ENCODE measurements at places on chromosomes 12 and 14.

DNA sequence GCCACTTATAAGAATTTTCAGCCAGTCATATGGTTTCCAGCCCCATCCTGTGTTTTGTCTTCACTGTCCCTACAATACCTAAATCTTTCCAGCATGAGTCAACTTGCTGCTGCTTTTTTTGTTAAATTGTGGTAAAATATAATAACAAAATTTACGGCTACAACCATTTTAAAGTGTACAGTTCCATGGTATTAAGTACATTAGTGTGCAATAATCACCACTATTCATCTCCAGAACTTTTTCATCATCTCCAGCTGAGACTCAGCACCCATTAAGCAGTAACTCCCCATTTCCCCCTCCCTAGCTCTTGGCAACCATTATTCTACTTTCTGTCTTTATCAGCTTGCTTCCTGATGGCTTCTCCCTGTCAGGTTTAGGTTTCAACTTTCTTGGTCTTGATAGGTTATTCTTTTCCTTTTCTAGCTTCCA is 39.1 kb downstream of the FRS2 start:
- H3K4me1 ChIP-seq = peaks cover 85% of the 10 kb centered on the region
- peak overlapping the region; percentile 12 for H3K27ac ChIP-seq
- no peaks in the 10 kb centered on the region for H3K36me3 ChIP-seq
- no peak for DNase-seq
- H3K27me3 ChIP-seq = no peaks in the 10 kb centered on the region

- H3K36me3 ChIP-seq = no peaks in the 10 kb centered on the region
- peak overlapping the region; percentile 43 for H3K27ac ChIP-seq
- no peak overlapping the region for H3K4me3 ChIP-seq
- no peaks in the 10 kb centered on the region for H3K27me3 ChIP-seq
- no peak for DNase-seq
- no peaks in the 10 kb centered on the region for H3K4me1 ChIP-seq
Measured at GRCh38 chr14:70670992-70671651, 29.4 kb downstream of the TTC9 start.

GRCh38 chr12:113131556-113131955 is 4.0 kb downstream of the RASAL1 start:
- no peak overlapping the region for H3K4me3 ChIP-seq
- H3K4me1 ChIP-seq = peaks cover 8% of the 10 kb centered on the region
- no peak for DNase-seq

DNA sequence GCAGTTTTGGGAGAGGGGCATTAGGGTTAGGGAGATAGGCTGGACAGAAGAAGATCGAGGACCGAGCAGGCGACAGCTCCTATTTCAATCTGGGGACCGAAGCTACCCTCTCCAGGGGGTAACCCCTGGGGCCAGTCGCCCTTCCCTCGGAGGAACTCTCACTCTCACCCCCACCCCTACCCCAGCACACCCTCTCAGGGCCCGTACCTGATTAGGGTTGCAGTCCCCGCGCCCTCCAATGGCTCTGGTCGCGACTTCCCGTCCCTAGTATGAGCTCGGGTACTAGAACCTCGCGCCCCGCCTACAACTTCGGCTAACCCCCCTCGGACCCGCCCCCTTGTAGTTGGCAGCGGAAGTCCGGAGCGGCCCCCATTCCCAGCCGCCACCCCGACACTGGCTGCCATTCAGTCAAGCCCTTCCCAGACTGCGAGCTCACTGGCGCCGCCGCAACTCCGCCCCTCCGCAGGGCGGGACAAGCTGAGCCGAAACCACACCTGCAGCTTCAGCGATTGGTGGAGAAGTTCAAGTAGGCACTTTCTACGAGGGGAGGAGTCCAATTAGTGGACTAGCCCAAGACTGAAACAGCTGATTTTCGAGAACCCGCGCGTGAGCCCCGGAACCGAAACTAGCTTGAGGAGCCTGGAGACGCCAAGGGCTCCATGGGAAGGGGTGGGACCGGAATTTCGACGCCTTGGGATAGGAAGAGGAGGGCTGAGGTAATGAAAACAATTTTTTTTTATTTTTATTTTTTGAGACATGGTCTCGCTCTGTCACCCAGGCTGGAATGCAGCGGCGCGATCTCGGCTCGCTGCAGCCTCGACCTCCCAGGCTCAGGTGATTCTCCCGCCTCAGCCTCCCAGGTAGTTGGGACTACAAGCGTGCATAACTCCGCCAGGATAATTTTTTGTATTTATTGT is at the start of gene STAT2:
TSS of gene STAT2 (minus strand) at position 257 of the 917 bp plus-strand sequence. CDS start 3,536 bp downstream, outside the sequence.
- no peaks in the 10 kb centered on the region for H3K4me1 ChIP-seq
- H3K27me3 ChIP-seq = no peaks in the 10 kb centered on the region
- DNase-seq = peak; percentile 98
- H3K36me3 ChIP-seq = peaks cover 8% of the 10 kb centered on the region

DNA sequence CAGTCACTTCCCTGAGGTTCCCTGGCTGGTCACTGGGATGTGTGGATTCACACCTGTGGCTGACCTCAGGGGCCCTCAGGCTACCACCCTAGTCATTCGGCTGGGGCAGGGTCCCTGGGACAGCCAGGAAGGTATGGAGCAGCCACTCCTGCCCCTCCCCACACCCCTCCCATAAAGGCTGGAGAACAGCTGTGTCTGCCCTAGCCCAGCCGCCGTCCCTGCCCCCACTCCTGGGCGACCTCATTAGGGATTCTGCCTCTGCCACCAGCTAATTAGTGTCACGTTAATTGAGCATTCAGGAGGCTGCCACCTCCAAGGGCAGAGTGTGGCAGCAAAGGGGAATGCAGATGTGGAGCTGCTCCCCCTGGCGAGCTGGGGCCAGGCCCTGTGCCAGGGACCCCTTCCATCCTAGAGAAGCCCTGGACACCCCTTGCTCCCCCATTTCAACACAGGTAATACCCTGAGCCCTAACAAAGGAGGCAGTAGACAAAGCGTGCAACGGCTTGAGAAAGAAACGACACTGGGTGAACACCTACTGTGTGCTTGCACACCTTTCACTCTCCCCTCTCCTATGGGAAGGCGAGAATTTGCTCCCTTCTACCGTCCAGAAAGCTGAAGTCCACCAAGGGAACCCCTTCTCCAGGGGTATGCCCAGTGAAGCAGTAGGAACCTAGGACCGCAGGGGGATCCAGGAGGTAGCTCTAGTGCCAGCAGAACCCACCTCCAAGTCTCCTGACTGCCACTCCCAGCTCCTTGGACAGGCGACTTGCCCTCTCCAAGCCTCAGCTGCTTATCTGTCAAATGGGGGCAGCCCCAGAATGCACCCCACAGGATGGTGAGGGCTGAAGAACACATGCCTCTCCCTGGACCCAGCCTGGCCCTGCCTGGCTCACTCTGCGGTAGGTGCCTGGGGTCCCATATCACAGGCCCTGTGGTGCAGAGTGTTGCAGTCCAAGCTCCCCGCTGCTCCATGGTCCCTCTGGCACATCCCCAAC is 45.1 kb downstream of the FAM222A start:
- no peaks in the 10 kb centered on the region for H3K4me1 ChIP-seq
- H3K4me3 ChIP-seq = no peak overlapping the region
- no peaks in the 10 kb centered on the region for H3K36me3 ChIP-seq
- no peak overlapping the region for H3K27ac ChIP-seq
- no peak for DNase-seq

DNA sequence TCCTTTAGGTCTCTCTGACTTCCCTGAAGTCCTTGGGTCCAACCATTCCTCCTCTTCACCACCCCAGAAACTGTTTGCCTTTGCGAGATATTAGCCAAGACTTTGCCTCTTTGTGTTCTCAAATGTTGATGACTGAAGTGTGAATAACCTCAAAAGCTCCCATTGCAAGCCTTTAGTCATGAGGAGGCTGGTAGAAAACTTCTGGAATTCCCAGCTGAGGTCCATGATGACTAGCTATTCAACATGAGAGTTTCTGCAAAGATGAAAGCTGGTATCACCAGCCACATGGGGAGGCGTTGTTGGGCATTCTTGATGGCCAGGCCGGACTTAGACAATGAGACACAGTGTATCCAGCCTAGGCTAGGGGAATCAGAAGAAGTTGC is 111.7 kb downstream of the TBX5 start:
- DNase-seq = no peak
- no peak overlapping the region for H3K4me3 ChIP-seq
- no peaks in the 10 kb centered on the region for H3K27me3 ChIP-seq
- H3K27ac ChIP-seq = no peak overlapping the region
- H3K4me1 ChIP-seq = no peaks in the 10 kb centered on the region
- H3K36me3 ChIP-seq = no peaks in the 10 kb centered on the region

DNA sequence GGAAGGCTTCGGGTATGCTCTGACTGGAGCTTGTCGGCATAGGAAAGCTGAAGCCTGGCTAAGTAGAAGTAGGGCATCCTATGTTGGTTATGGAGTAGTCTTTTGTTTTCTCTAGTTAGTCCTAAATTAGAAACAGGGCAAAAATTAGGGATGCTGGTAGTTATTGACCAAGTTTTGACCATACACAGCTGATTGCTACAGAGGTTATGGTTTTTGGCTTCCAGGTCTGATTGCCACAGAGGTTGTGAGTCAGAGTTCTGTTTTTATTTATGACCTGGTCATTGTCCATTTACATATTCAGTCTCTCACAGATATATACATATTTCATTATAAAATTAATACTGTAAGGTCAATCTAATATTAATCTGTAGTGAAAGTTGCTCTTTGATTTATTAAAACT is 219.2 kb downstream of the FSCB start:
- H3K4me1 ChIP-seq = no peaks in the 10 kb centered on the region
- no peak for DNase-seq
- H3K4me3 ChIP-seq = no peak overlapping the region

DNA sequence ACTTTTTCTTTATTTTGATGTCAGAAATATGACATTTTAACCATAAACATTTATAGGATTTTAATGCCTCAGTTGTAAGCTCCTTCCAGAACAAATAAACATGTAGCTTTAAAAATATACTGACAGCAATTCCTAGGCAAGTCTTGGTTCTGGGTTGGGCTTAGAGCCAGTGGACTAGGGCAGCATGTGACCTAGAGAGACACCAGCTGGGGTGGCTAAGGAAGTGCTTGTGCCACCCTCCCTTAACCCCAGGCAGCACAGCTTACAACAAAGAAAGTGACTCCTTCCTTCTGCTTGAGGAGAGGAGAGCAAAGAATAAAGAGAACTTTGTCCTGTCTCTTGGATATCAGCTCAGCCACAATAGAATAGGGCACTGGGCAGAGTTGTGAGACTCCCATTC is 61.6 kb upstream of the KTN1 start:
- H3K4me1 ChIP-seq = peaks cover 10% of the 10 kb centered on the region
- H3K27me3 ChIP-seq = no peaks in the 10 kb centered on the region
- no peak overlapping the region for H3K27ac ChIP-seq
- no peak overlapping the region for H3K4me3 ChIP-seq
- no peaks in the 10 kb centered on the region for H3K36me3 ChIP-seq

- peak overlapping the region; percentile 69 for H3K27ac ChIP-seq
- peaks cover 4% of the 10 kb centered on the region for H3K4me1 ChIP-seq
- DNase-seq = no peak
- H3K27me3 ChIP-seq = no peaks in the 10 kb centered on the region
Measured at GRCh38 chr14:25110106-25110505, 60.2 kb upstream of the STXBP6 start.

DNA sequence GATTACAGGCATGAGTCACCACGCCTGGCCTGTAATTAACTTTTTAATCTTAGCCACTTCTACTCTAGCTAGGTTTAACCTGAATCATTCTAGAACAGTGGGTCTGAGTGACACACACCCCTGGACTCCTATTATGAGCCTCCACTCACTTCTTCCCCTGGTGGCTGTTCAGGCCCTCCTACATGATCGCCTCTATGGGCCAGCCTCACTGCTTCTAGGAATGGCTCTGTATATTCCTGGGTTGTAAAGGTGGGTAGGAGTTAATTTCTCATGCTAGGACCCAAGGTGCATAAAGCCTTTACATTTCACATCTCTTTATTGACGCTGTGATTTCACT is 8.0 kb upstream of the RNU6-8 start:
- no peaks in the 10 kb centered on the region for H3K4me1 ChIP-seq
- H3K36me3 ChIP-seq = no peaks in the 10 kb centered on the region
- H3K27ac ChIP-seq = no peak overlapping the region
- H3K4me3 ChIP-seq = no peak overlapping the region
- no peaks in the 10 kb centered on the region for H3K27me3 ChIP-seq

DNA sequence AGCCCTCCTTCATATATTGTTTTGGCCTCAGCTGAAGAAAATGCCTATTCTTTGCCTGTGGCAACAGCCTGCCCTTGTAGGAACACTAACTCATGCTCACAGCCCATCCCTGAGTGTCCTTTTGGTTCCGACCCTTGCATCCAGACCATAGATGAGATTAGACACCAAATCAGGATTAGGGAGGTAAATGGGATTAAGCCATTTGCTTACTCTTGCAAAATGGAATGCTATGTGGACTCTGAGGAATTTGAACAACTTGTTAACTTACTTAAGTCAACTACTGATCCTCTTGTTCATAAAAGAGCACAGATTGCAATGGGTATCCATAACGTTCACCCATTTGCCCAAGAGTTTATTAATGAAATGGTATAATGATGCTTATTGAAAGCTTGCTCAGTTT is 27.3 kb downstream of the TSHR start:
- no peaks in the 10 kb centered on the region for H3K36me3 ChIP-seq
- H3K27ac ChIP-seq = no peak overlapping the region
- no peak overlapping the region for H3K4me3 ChIP-seq
- DNase-seq = no peak

DNA sequence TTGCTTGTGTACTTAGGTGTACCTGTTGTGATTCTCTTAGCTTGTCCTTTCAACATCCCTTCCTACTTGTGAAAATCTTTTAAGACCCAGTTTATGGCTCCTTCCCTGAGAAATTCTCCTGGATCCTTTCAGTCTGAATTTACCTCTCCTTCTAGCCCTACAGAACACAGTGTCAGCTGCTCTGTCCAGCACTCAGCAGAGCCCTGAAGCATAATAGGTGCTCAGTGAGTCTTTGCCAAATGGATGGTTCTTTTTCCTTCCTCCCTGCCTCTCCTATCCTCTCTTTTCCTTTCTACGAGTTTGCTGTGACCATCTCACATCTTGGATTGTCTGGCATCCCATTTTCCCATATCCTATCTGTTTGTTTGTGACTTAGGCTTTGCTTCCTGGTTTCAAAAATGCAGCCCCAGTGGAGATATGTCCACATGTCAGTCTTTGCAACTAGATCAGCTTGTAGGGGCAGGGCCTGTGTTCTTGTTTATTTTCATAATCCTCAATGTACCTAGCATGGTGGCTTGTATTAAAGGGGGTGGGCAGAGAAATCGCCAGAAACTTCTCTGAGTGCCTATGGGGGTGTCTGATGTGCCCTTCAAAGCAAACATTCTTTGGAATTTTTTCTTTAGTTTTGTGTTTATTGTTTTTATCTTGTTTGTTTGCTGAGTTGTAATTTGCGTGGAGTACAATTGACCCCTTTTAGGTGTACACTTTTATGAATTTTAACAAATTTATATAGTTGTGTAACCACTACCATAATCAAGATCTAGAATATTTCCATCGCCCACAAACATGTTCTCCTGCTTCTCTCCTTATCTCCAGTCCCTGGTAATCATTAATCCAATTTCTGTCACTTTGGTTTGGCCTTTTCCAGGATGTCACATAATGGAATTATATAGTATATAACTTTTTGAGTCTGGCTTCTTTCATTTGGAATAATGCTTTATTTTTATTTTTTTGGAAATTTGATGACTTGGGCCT is 62.8 kb downstream of the SMOC1 start:
- H3K27me3 ChIP-seq = no peaks in the 10 kb centered on the region
- H3K4me3 ChIP-seq = no peak overlapping the region
- H3K36me3 ChIP-seq = no peaks in the 10 kb centered on the region
- DNase-seq = no peak

GRCh38 chr12:10457760-10458159 is 4.6 kb upstream of the KLRC1 start:
- no peaks in the 10 kb centered on the region for H3K4me1 ChIP-seq
- H3K27me3 ChIP-seq = no peaks in the 10 kb centered on the region
- no peaks in the 10 kb centered on the region for H3K36me3 ChIP-seq
- no peak for DNase-seq
- H3K27ac ChIP-seq = no peak overlapping the region

All from tibial nerve (tissue), 4 donors.